ENCODE measurements at places on chromosomes 5 and 9. TPM values are rescaled to one million over a fixed set of nuclear protein-coding genes. Genes with fewer than 3 reads are reported as not detected.
A peak's percentile ranks its signal among the peaks of the same experiment; 100 is the strongest.

Gene SPACA9
- total RNA-seq: 8.0 TPM

Gene RNF208
- 26.1 TPM for total RNA-seq

Gene ANKRD34B
- total RNA-seq: not detected

Gene MARCOL
- not detected for total RNA-seq

DNA sequence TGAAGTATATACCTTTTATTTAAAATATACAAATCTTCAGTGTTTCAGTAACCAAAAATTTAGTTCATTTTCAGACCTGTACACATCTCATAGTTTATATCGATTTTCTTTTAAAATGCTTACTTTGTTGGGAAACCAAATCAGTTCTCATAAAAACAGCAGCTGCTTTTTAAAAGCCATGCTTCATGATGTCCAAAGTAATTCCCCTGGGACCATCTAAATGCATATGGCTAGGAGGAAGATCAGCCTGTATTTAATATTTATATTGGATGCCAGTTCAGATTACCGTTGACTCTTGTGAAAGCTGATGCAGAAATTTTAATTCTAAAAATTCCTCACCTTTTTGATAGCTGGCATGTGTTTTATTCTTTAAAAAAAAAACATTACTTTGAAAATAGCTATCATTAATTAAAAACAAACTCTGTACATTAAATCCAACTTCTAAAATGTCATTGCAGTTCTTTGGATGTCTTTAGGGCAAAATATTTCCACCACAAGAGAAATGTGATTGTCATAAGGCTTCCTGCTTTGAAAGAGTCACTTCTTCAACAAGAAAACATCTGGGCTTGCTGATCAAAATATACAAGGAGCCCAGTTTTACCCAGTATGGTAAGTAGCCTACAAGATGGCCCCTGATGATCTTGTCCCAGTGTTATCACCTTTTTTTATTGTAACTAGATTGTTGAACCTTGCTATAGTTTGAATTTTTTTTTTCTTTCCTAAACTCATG is 1242.9 kb upstream of the CDH6 start:
- no peak overlapping the region for H3K4me3 ChIP-seq
- H3K36me3 ChIP-seq: no peaks in the 10 kb centered on the region
- H3K27me3 ChIP-seq: no peaks in the 10 kb centered on the region

GRCh38 chr5:169861934-169862333 is 118.4 kb downstream of the INSYN2B start:
- H3K36me3 ChIP-seq: no peaks in the 10 kb centered on the region
- H3K27ac ChIP-seq: no peak overlapping the region
- DNase-seq: no peak
- peaks cover 31% of the 10 kb centered on the region for H3K27me3 ChIP-seq
- H3K4me3 ChIP-seq: no peak overlapping the region
- no peaks in the 10 kb centered on the region for H3K4me1 ChIP-seq

- peaks cover 25% of the 10 kb centered on the region for H3K27me3 ChIP-seq
- peak overlapping the region; percentile 28 for H3K4me3 ChIP-seq
- H3K4me1 ChIP-seq: peaks cover 4% of the 10 kb centered on the region
- H3K36me3 ChIP-seq: no peaks in the 10 kb centered on the region
- H3K27ac ChIP-seq: no peak overlapping the region
These were observed 11.6 kb upstream of the NKD2 start for GRCh38 chr5:997001-997474.

GRCh38 chr9:137162505-137163364 is 7.1 kb downstream of the LRRC26 start:
- DNase-seq: peak; percentile 45
- peak overlapping the region; percentile 59 for H3K4me3 ChIP-seq
- H3K27ac ChIP-seq: peak overlapping the region; percentile 82
- no peaks in the 10 kb centered on the region for H3K27me3 ChIP-seq

GRCh38 chr5:174719793-174720611 is 4.4 kb upstream of the MSX2 start:
- peaks cover 3% of the 10 kb centered on the region for H3K4me1 ChIP-seq
- DNase-seq: no peak
- H3K27me3 ChIP-seq: peaks cover 19% of the 10 kb centered on the region
- no peak overlapping the region for H3K4me3 ChIP-seq
- H3K36me3 ChIP-seq: no peaks in the 10 kb centered on the region
- no peak overlapping the region for H3K27ac ChIP-seq

DNA sequence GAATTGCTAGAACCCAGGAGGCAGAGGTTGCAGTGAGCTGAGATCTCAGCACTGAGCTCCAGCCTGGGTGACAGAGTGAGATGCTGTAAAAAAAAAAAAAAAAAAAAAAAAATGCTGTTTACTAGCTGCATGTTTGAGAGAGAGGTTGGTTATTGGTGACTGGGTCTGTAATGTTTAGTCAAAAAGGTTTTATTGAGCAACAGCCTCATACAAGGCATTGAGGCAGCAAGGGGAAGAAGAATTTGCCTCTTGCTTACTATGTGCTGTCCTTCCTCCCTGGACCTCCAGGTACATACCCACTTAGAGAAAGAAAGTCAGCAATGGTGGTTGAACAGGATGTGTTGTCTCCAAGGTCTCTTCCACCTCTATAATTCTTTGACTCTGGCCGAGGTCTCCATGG is 140.7 kb upstream of the SPRY4 start:
- H3K4me3 ChIP-seq: no peak overlapping the region
- no peak for DNase-seq
- no peaks in the 10 kb centered on the region for H3K36me3 ChIP-seq
- no peak overlapping the region for H3K27ac ChIP-seq
- no peaks in the 10 kb centered on the region for H3K4me1 ChIP-seq

DNA sequence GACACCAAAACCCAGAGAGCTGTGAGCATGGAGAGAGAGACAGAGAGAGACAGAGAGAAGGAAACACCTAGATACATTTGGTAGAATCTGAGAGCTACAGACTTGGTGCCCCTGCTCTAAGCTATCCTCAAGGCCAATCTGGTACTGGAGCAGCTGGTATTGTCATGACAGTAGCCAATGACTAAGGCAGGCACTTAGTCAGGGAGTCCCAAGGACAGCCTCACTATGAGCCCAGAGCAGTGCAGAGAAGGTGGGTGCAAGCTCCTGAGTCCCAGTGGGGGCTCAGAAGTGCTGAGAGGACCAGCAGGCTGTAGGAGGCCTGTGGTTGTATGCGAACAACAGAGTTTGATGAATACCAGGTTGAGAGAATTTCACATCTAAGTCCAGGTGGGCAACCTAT is 300.4 kb upstream of the ZNF608 start:
- no peak for DNase-seq
- no peaks in the 10 kb centered on the region for H3K36me3 ChIP-seq
- peaks cover 15% of the 10 kb centered on the region for H3K4me1 ChIP-seq
- H3K27ac ChIP-seq: no peak overlapping the region
- H3K4me3 ChIP-seq: no peak overlapping the region
- H3K27me3 ChIP-seq: no peaks in the 10 kb centered on the region

GRCh38 chr9:128863647-128864046 is 18.1 kb downstream of the KYAT1 start:
- H3K36me3 ChIP-seq: no peaks in the 10 kb centered on the region
- H3K27me3 ChIP-seq: no peaks in the 10 kb centered on the region
- no peak overlapping the region for H3K4me3 ChIP-seq
- H3K4me1 ChIP-seq: peaks cover 2% of the 10 kb centered on the region
- peak; percentile 48 for DNase-seq

GRCh38 chr5:30001826-30002225 is 1191.7 kb upstream of the CDH6 start:
- no peak overlapping the region for H3K4me3 ChIP-seq
- no peaks in the 10 kb centered on the region for H3K36me3 ChIP-seq
- DNase-seq: no peak
- H3K27me3 ChIP-seq: no peaks in the 10 kb centered on the region
- H3K4me1 ChIP-seq: no peaks in the 10 kb centered on the region

DNA sequence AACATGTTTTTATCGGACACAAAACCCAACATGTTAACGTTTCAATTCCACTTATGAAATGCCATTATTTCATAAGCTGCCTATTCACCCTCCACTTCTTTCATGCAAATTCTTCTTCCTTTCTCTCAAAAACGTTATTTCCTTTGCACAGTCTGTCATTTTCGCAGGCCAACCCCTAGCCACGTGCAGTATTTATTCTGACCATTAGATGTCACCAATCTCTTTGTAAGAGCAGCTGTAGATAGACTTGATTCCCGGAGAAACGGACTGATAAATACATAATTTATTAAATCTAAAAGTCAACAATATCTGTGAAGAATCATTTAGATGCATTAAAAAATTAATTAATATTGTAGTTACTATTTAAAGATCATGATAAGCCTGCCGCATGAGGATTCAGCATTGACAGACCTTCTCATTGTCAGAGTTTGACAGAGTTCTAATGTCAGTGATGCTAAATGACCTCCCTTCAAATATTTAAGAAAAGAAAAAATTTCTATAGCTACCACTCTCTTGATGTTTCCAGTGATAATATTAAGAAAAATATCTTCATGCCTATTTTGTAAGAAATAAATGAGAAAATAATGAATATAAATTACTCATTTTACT is 933.6 kb downstream of the CDH12 start:
- no peaks in the 10 kb centered on the region for H3K36me3 ChIP-seq
- H3K27ac ChIP-seq: no peak overlapping the region
- H3K4me3 ChIP-seq: no peak overlapping the region
- H3K4me1 ChIP-seq: no peaks in the 10 kb centered on the region
- no peak for DNase-seq

- no peaks in the 10 kb centered on the region for H3K27me3 ChIP-seq
- H3K4me1 ChIP-seq: no peaks in the 10 kb centered on the region
- H3K27ac ChIP-seq: no peak overlapping the region
- no peak for DNase-seq
- H3K4me3 ChIP-seq: no peak overlapping the region
These were observed 32.2 kb upstream of the FSD1L start for GRCh38 chr9:105415662-105415980.

All from HCT116 (cell line).